ENCODE measurements at places on chromosomes 2 and 18.

DNA sequence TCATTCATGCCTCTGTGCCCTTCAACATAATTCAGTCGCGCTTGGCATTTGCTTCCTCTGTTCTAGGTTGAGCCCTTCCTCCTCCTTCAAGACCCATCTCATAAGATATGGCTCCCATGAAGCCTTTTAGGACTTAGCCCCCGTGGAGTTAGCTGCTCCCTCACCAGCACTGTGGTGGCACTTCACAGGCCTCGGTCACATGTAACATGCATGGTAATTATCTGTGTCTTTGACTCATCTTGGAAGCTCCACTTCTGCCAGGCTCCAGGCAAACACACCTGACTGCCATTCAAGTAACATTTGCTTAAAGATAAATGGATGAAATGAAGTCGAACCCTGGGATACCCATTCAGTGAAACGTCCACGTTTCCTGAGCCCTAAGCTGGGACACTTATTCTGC, 484.7 kb downstream of the EIPR1 start:
- DNase-seq: no peak

DNA sequence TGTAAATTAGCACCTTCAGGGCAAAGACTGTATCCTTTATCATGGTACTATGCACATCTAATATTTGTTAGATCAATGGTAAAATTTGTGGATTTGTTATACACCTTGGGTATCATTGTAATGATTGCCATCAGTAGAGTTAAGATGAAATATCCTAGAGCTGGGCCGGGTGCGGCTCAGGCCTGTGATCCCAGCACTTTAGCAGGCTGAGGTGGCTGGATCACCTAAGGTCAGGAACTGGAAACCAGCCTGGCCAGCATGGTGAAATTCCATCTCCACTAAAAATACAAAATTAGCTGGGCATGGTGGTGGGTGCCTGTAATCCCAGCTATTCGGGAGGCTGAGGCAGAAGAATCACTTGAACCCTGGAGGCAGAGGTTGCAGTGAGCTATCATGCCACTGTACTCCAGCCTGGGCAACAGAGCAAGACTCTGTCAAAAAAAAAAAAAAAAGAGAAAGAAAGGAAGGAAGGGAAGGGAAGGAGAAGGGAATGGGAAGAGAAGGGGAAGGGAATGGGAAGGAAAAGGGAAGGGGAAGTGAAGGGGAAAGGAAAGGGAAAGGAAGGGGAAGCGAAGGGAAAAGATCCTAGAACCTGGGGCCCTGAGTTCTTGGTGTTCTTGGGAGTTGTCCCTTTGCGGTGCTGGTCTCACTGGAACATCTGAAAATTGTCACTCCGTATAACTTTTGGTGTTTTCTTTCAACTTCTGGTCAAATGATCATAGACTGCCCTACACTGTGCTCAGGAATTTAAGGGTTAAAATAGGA, 71.1 kb upstream of the NEUROD1 start:
- no peak for DNase-seq

DNA sequence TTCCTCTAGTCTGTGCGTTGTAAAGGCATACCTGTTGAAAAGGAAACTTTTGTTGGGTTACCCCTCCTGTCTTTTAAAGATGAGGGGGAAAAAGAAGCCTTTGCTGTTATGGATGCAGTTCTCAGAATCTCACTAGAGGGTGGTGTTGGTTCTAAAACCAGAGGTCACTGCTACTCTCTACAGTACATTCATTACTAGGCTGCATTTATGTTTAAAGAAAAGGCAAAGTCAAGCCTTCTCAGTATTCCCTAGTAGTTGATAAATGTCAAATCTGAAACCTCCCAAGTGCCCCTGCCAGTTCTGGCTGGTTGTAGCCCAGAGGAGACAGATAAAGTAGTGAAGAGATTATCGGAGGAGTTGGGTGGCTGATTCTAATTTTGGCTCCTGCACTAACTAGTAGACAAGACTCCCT, 1.4 kb upstream of the PLCL1 start:
- DNase-seq: peak; percentile 64

DNA sequence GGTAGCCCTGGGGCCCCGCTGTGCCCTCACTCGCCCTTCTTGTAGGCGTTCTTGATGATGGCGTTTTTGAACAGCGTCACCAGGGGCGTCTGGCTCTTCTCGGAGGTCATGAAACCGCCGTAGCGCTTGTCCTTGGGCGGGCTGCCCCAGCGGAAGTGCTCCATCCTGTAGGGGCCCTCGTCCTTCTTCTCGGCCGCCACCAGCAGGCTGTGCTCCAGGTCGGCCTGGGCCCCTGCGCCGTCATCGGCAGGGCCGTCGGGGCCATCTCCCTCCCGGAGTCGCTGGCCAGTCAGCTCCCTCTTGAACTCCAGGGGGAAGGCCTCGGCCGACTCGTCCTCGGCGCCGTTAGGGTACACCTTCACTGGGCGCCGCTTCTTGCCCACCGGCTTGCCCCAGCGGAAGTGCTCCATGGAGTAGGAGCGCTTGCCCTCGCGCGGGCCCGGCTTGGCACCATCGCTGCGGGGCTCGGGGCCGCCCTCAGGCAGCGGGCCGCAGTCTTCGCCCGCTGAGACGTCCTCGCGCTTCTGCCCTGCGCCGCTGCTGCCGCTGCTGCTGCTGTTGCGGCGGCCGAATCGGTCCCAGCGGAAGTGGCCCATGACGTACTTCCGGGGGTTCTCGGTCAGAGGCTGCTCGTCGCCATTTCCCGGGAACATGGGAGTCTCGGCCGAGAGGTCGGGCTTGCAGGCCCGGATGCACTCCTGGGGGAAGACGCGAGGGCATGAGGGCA, 7.2 kb downstream of the POMC start:
- DNase-seq: no peak

DNA sequence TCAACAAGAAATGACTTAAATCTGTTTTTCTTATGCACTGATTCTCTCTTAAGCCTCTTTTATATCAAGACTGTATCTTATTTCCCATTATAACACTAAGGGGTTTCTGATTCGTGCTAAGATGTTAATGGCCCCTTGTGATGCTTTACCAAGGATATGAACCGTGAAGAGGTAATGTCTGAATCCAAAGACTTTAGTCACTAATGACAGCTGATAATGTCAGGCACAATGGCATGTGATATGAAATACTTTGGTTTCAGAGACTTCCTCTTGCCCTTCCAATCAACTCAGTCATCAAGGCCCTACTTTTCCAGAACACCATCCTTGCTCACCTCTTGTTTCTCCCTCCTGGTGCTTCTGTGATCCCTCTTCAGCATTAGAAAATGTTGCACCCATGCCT, 262.8 kb downstream of the KCNE4 start:
- no peak for DNase-seq

DNA sequence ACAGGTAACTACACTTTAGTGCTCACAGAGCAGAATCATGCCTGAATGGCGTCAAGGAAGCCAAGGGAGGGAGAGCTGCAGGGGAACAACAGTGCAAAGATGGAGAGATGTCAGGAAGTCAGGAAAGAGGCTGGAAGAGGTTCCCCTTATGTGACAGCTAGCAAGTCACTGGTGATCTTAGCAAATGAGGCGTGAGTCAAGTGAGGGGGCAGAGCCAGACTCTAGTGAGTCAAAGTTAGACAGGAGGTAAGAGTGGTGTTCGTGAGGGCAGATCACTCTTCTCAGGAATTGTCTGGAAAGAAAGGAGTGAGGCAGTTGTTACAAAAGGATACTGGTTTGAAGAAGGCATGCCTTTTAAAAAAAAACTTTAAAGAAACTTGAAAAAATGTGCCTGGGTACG, 87.1 kb downstream of the MEP1B start:
- DNase-seq: no peak

DNA sequence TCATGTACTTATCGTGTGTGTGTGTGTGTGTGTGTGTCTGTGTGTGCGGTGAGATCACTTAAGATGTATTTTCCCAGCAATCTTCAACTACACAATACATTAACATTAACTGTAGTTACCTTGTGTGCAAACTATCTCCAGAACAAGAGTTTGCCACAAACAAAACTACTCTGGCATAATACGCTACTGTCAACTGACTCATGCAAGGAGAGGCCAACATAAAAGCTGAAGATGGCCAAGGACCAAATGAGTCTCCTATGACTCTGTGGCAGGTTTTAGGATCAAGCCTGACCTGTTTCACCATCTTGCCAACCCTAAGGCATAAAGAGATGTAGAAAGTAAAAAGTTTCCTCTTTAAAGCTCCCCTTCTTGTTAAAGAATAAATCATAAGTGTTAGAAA, 20.1 kb downstream of the CYB5A start:
- no peak for DNase-seq

GRCh38 chr18:7369006-7369405, 138.1 kb downstream of the LRRC30 start:
- no peak for DNase-seq

- no peak for DNase-seq
Observed at GRCh38 chr2:106843910-106844250, 42.1 kb downstream of the ST6GAL2 start.

DNA sequence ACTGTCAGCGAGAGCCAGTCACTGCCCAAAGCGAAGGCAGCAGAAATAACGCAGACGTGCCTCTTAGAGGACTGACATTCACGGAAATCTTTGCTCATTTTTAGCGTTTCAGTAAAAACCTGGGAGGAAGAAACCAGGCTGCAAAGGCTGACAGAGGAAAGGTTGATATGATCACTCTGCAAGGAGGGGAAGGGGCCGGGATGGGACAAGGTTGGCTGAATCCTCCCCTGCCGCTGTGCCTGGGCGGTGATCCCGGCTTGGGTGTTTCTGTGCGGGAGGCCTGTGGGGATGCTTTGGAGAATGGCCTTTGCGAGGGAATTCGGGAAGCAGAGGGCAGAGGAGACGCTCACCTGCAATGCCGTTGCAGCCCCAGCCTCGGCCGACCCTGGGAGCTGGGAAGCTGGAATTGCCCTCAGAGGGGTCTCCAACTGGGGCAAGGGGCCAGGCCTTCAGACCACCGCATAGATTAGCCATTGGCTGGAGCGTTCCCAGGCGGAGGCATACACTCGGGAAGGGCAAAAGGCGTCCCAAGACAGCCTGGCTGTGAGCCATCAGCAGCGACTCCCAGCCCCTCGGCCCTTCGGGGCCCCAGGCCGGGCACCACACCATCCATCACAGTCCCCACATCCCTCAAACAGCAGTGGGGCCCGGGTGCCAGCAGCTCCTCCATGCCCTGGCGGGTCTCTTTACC, 111.7 kb upstream of the GPC1 start:
- DNase-seq: no peak

- no peak for DNase-seq
Observed at GRCh38 chr2:127872354-127872753, 13.4 kb downstream of the AMMECR1L start.

GRCh38 chr2:54924121-54924520, 126.1 kb downstream of the RTN4 start:
- DNase-seq: no peak
